Right cardiac atrium (tissue), 5 donors: ENCODE measurements at places on chromosomes 5 and 9. TPM values are rescaled to one million over a fixed set of nuclear protein-coding genes. Genes with fewer than 3 reads are reported as not detected.

TXNDC8 gene
- not detected for total RNA-seq

TRIM7 gene
- total RNA-seq, result 4.8 TPM

SPATA31D4 gene
- total RNA-seq, result not detected

DNM1 gene
- total RNA-seq, result 5.1 TPM

SPIN1 gene
- total RNA-seq, result 77.3 TPM

NR4A3 gene
- total RNA-seq, result 98.5 TPM

PANK3 gene
- 29.2 TPM for total RNA-seq

ZFP37 gene
- 2.6 TPM for total RNA-seq

C5orf58 gene
- total RNA-seq, result not detected
